ENCODE measurements at places on chromosomes 3 and 15.
A peak's percentile ranks its signal among the peaks of the same experiment; 100 is the strongest.

GRCh38 chr3:194987571-194988494 is 283.1 kb downstream of the XXYLT1 start:
- no peak for DNase-seq

- DNase-seq: no peak
These were observed 1.2 kb downstream of the HAUS2 start for GRCh38 chr15:42549741-42550392.

- peak; percentile 78 for DNase-seq
These were observed 505 bp upstream of the WNT5A start for GRCh38 chr3:55487381-55488241.

- no peak for DNase-seq
These were observed 23.5 kb downstream of the DUSP7 start for GRCh38 chr3:52032702-52033408.

Data from fibroblast of skin of scalp (primary cell).